ENCODE measurements at places on chromosomes 5 and 9.
A peak's percentile ranks its signal among the peaks of the same experiment; 100 is the strongest.

- DNase-seq, result no peak
Measured at GRCh38 chr9:87803166-87803565, 77.2 kb downstream of the CTSL start.

GRCh38 chr5:59293700-59294099 is 599.8 kb downstream of the PDE4D start:
- DNase-seq, result no peak

DNA sequence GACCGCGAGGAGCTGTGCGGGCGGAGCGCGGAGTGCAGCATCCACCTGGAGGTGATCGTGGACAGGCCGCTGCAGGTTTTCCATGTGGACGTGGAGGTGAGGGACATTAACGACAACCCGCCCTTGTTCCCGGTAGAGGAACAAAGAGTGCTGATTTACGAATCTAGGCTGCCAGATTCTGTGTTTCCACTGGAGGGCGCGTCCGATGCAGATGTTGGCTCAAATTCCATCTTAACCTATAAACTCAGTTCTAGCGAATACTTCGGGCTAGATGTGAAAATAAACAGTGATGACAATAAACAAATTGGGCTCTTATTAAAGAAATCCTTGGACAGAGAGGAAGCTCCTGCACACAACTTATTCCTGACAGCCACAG is 590 bp downstream of the PCDHA6 start:
- DNase-seq, result no peak

DNA sequence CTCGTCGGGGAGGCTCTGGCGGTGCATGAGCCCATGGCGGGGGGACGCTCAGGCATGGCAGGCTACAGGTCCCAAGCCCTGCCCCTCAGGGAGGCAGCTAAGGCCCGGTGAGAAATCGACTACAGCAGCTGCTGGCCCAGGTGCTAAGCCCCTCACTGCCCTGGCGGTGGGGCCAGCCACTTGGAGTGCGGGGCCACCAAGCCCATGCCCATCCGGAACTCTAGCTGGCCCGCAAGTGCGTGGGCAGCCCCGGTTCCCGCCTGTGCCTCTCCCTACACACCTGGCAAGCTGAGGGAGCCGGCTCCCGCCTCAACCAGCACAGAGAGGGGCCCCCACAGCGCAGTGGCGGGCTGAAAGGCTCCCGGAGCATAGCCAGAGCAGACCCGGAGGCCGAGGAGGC is 1896.9 kb upstream of the CDH6 start:
- peak; percentile 1 for DNase-seq

DNA sequence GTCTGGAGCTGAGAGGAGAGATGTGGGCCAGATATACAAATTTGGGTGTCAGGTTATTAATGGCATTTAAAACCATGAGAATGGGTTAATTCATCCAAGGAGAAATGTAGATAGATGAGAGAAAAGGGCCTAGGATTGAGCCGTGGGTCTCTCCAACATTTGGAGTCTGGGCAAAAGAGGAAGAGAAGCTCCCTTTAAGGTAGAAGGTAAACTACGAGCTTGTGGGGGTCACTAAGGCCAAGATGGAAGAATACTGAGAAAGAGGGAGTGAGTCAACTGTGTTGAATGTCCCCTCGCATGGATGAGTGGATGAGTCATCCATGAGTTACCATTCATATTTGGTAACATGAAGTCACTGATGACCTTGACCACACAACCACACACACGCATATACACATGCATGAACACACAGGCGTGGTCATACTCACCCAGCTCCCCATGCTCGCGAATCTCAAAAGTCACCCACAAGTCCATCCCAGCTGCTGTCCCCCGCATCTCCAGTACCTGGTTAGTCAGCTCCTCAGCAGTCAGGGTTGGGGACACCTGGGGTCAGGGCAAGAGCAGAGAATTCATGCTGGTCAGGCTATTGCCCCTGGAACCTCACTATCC is 6.8 kb upstream of the FCHSD1 start:
- no peak for DNase-seq

- no peak for DNase-seq
Measured at GRCh38 chr9:106421772-106422171, 441.2 kb upstream of the ZNF462 start.

DNA sequence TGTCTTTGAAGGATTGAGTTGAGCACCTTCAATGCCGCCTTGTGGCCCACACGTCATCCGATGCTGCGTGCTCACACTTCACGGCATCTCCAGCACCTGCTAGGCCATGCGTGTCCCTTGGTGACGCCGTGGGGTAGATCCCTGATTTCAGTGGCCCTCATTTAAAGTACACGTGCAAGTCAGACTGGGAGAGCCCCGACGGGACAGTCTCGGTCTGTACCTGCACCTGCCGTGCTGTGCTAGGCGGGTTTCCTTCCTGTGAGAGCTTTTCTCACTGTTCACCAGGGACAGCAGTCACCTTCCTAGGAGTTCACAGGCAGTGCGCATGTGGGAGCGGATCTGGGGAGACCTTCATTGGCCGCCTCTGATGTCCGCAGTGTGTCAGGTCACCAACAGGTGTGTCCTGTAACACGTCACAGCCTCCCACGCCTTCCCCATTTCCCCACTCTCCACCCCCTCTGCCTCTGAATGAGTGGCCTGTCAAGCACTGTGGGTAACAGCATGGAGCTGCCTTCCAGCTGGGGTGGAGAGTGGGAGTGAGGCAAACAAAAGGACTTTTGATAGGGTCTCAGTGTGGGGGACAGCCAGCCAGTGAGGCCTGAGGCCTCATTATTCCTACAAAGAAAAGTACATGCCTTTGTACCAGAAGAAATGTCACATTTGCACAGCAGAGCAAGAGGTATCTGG is 236.4 kb downstream of the FANCC start:
- no peak for DNase-seq

- DNase-seq, result no peak
Measured at GRCh38 chr5:149325166-149325735, 20.0 kb upstream of the GRPEL2 start.

DNA sequence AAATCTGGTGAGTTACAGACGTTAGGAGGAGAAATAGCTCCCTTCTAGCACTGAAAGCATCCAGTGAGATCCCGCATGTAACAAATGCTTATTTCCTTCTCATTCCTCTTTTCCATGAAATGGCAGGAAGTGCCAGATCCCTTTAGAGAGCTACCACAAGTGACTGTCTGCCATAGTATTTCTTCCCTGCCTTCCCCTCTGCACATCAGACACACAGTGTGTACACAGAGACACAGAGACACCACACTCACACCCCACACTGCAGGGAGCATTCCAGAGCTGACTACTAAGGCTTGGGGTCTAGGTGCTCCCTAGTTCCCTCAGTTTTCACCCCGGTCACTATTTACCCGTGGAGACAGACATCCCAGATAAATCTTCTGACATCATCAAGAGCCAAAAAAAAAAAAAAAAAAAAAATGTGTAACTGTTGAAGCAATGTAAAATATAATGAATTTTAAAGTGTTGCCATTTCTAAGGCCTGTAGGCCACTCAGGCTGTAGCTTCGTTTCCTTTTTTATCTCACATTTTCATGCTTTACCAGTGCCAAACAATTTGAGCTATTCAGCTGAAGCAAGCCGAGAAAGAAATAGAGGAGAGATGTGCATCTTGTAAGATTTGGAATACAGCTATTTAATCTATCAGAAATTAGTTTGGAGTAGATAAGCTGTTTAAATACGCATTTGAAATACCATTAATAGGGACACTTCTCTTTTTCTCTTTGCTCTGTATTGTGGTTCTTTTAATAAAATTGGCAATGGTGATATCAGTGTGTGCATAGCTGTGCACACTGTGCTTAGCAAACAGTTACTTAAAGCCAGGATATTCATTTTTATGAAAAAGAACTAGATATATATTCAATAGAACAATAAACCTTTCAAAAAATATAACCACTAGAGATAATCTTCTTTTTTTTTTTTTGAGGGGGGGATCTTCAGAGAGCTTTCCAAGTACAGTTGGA is 405.5 kb downstream of the PDE4D start:
- DNase-seq, result no peak

- DNase-seq, result no peak
Measured at GRCh38 chr9:134871697-134872340, 8.8 kb upstream of the FCN2 start.

DNA sequence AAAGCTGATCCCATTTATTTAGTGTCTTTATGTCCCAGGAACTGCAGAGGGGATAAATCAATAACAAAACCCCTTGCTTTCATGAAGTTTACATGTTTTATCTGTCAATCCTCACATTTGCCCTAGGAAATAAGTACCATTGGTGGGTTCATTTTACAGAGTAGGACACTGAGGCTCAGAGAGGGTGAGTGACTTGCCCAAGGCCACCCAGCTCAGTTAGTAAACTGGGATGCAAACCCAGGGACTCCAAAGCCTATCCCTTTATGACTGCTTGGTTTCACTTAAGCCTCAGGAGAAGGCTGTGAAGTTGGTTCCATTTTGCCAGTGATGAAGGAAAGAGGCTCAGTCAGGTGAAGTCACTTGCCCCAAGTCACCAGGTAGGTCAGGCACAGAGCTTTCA is 51.9 kb downstream of the SMIM23 start:
- no peak for DNase-seq

- no peak for DNase-seq
Measured at GRCh38 chr5:160042671-160043070, 33.7 kb downstream of the TTC1 start.

DNA sequence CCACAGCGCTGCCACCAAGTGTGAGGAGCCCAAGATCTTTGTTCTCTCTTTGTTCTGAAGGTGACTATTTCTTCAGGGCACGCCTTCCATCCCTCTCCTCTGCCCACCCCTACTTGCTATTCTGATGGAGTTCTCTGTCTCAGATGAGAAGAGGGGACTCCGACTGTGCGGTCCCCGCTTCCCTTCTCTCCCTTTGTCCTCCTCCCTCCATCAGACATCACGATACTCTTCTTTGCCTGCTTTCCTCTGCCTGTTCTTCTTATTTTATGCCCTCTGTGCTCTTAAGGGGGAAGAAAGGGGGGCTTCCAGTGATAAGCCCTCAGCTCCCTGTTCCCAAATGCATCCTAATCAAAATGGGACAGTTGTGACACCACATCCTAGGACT is 307.8 kb downstream of the RAB3C start:
- no peak for DNase-seq

Measured in B cell (primary cell).